HFFc6 (cell line): ENCODE measurements at places on chromosomes 1 and 21. TPM values are rescaled to one million over a fixed set of nuclear protein-coding genes. Genes with fewer than 3 reads are reported as not detected.

The C8B gene
- total RNA-seq = not detected in 3 replicates

- H3K27ac ChIP-seq = no peak overlapping the region
- no peaks in the 10 kb centered on the region; the same call in none of the 2 replicates for H3K27me3 ChIP-seq
- DNase-seq = no peak
- H3K36me3 ChIP-seq = peaks cover 15% of the 10 kb centered on the region
- H3K4me3 ChIP-seq = no peak overlapping the region
Observed at GRCh38 chr1:233094691-233095090, 144.3 kb downstream of the NTPCR start.

GRCh38 chr1:213925531-213926182, 62.1 kb upstream of the PROX1 start:
- H3K27ac ChIP-seq = no peak overlapping the region
- no peak overlapping the region for H3K4me3 ChIP-seq
- no peaks in the 10 kb centered on the region for H3K4me1 ChIP-seq
- no peak for DNase-seq

- H3K4me3 ChIP-seq = no peak overlapping the region
- no peaks in the 10 kb centered on the region for H3K4me1 ChIP-seq
- H3K27ac ChIP-seq = no peak overlapping the region
- no peaks in the 10 kb centered on the region for H3K36me3 ChIP-seq
- DNase-seq = no peak
- H3K27me3 ChIP-seq = peaks cover 33% of the 10 kb centered on the region
Observed at GRCh38 chr21:45088729-45089128, 14.3 kb downstream of the ADARB1 start.

GRCh38 chr1:168626326-168626725, 49.9 kb downstream of the XCL1 start:
- no peak overlapping the region for H3K27ac ChIP-seq
- peaks cover 10% of the 10 kb centered on the region for H3K27me3 ChIP-seq
- peaks cover 19% of the 10 kb centered on the region for H3K4me1 ChIP-seq
- H3K4me3 ChIP-seq = no peak overlapping the region

- no peak overlapping the region for H3K4me3 ChIP-seq
- H3K27ac ChIP-seq = no peak overlapping the region
- DNase-seq = peak; percentile 4
- no peaks in the 10 kb centered on the region for H3K36me3 ChIP-seq
- H3K27me3 ChIP-seq = peaks cover 2% of the 10 kb centered on the region
Observed at GRCh38 chr1:77014073-77014788, 147.0 kb downstream of the ST6GALNAC5 start.

GRCh38 chr1:108505763-108506070, 54.2 kb upstream of the EEIG2 start:
- H3K36me3 ChIP-seq = no peaks in the 10 kb centered on the region
- H3K27ac ChIP-seq = no peak overlapping the region
- DNase-seq = no peak
- H3K4me1 ChIP-seq = peaks cover 22% of the 10 kb centered on the region
